ENCODE measurements at places on chromosomes 4 and X.

DNA sequence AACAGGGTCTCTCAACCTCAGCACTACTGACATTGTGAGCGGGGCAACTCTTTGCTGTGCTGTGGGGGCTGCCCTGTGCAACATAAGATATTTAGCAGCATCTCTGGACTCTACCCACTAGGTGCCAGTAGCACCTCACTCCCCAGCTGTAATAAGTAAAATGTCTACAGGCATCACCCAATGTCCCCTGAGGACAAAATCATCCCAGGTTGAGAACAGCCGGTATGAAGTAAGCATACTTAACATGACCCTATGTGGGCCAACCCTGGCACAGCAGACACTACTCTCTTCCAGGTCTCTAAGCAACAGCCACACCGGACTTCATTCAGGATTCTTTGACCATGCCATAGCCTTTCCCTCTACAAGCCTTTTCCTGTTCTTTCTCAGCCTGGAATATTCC lies 10.5 kb upstream of the MGST2 start:
- no peak for DNase-seq

GRCh38 chr4:141020801-141021261 lies 112.4 kb downstream of the RNF150 start:
- no peak for DNase-seq

DNA sequence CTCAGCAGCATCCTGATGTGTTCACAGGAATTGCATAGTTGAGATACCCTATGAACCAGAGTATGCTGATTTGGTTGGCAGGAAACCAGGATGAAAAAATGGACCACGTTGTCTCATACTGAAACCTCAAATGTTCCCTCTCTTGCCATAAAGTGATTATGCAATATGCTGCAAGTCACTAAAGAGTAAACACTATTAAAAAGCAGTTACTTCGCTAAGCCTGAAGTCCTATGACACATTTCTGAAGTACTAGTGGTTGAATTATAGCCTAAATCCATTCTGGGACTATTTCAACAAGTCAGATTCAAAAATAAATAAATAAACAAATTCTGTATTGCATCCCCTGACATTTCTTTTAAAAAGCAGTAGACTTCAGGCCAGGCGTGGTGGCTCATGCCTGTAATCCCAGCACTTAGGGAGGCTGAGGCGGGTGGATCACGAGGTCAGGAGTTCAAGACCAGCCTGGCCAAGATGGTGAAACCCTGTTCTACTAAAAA lies 106.0 kb upstream of the NAP1L5 start:
- DNase-seq, result no peak

DNA sequence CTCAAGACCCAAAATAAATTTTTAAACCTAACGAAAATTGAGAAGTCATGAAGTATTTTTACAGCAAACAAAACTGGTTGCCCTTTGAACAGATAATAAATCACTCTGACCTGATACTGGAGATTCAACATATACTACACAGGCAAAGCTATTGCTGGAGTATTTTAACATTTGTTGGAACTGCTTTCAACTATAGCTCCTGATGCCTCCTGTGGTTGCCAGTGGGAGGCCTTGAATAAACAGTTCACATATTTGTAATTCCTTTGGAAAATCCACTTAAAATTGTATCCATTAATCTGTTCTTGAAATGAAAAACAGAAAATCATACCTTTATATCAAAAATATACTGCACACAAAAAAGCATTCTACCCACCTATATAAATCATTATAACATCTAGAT lies 605.1 kb downstream of the KCTD8 start:
- no peak for DNase-seq

- no peak for DNase-seq
Observed at GRCh38 chrX:121356139-121356849, 308.9 kb downstream of the GLUD2 start.

DNA sequence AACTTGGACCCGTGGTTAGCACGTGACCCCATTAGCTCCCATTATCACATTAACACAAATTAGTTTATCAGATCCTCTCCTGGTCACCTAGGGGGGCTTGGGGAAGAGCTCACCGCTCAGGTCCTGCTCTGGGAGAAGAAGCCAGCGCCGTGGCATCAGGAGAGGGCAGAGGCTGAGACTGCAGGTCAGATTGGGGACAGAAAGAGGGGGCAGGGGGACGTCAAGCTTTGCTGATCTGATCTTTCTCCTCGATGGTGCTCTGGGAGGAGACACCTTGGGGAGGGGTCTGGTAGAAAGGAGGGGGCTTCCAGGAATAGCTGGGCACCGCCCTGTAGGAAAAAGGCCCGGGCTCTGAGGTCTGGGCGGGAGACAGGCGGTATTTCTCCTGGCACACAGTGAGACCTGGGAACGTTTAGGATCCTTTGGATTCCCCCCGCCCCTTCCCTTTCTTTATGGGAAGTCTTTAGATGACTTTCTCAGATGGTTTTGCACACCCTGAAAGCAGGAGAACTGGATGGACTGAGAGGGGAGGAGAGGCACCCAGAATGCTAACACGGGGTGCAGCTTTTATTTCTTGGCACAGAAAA lies 9.1 kb upstream of the ELF4 start:
- DNase-seq, result no peak

GRCh38 chr4:4461850-4462249 lies 74.9 kb downstream of the NSG1 start:
- no peak for DNase-seq

DNA sequence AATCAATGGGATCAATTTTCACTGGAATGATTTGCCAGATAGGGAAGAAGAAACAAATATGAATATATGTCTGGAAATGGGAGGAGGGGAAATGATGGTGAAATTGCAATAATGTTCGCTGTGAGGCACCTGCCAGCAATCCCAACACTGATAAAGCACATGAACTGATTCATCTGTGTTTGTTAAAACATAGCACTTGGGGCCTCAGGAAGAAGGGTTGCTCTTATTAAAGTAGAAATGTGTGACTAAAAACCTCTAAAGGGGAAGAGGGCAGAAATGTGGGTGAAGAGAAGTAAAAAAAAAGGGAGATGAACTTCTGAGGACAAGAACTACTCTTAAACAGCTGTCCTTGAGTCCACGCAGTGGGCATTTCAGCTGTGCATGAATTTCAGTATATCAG lies 101.4 kb downstream of the C4orf51 start:
- DNase-seq, result no peak

GRCh38 chrX:2767631-2768455 lies 16.0 kb downstream of the XG start:
- no peak for DNase-seq

- DNase-seq, result no peak
Observed at GRCh38 chrX:74449322-74449936, 28.1 kb downstream of the SLC16A2 start.

Measured in GM12864 (cell line).